ENCODE measurements at places on chromosomes 1 and 21.

DNA sequence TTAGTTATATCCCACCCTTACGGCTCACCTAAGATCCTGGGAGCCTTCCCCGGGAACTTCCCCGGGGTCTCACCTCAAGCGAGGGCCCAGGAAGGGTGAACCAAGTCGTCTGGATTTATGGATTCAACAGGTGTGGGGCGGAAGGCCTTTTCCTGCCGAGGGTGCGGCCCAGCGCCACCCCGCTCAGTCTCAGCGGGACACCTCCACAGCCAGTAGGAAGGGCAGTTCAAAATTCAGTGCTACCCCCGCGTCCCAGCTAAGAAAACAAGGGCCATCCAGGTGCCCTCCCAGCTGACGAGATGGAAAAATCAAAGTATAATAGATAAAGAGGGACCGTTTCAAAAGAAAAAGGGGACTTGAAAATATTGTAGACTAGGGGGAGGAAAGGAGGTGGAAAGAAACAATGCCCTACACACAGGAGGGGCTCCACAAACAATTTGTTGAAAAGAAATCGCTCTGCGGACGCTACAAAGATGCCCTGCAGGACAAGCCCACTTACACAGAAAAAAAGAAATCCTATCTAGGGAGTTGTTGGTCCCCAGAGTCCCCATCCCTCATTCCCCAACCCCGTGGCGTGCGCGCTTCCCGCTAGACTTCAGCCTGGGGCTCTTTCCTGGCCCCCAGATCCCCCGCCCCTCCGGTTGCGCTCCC lies 1.3 kb downstream of the SLC2A1 start:
- no peak for DNase-seq

- no peak for DNase-seq
Observed at GRCh38 chr1:51927029-51927428, 48.5 kb upstream of the NRDC start.

DNA sequence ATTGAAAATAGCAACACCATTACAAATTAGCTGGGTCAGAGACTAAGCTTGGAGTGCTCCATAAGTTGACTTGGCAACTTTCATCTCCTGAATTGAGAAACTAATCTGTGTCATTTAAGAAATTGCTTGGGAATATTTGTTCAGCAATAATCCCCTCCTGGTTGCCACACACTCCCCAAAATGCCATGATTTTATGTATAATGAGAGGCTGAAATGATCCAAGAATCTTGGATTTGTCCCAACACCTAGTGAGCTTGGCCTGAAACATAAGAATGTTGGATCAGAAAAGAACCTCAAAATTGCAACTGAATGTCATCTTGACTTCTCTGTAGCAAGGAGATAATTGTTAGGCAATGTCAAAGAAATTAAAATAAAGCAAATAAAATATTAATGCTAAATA lies 805.9 kb upstream of the ADAMTS5 start:
- DNase-seq: no peak

- DNase-seq: no peak
Observed at GRCh38 chr21:33816174-33816573, 99.4 kb downstream of the ATP5PO start.

- no peak for DNase-seq
Observed at GRCh38 chr1:234913771-234914170, 214.9 kb downstream of the TOMM20 start.

GRCh38 chr1:5887971-5888361 lies 104.3 kb downstream of the NPHP4 start:
- DNase-seq: no peak

DNA sequence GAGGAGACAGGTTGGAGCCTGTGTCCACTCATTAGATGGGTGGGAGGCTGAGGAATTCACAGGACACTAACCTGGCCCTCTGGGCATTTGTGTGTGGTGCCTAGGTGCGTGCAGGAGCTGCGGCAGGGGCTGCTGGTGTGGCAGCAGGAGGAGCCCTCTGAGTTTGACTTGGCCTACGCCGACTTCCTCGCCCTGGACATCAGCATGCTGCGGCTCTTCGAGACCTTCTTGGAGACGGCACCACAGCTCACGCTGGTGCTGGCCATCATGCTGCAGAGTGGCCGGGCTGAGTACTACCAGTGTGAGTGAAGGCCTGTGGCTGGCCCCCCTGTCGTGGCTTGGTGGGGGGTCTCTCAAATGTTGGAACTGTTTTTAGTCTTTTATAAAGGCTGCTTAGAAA lies 3.6 kb downstream of the XKR8 start:
- no peak for DNase-seq

- peak; percentile 83 for DNase-seq
Observed at GRCh38 chr1:2204415-2205190, 10.0 kb upstream of the FAAP20 start.

DNA sequence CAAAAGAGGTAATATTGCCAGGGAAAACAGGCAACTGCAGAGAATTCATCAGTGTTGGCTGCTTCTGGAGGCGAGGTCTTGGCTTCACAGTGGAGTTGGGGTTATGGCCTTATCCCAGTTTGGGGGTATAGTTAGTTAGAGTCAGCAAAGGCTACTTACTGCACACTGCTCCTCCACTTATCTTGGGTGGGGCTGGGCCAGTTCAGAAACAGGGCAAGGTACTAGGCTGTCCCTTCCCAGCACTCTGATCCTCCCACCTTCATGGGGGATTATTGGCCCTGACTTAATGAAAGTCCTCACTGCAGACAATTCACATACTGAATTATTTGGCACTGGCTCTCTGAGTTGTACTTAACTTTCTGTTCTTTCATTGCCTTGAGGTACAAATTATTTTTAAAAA lies 189.6 kb downstream of the NRIP1 start:
- no peak for DNase-seq

- no peak for DNase-seq
Observed at GRCh38 chr21:43961382-43961909, 50.7 kb upstream of the TRAPPC10 start.

DNA sequence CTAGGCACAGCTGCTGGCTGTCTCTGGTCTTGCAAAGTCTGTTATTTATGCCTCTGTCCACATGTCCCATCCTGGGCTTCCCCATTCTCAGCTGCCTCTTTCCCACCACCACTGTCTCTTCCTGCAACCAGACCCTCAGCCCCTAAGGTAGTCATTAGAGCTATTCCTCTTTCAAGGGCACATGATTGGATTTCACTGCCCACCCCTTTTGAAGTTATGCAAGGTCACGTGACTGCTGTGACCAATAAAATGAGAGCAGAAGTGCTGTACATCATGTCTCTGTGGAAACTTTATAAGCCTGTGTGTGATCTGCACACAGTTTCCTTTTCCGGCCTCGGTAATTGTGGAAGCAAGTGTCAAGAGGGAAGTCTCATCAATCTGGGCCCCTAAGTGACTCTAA lies 136.6 kb upstream of the HMGB4 start:
- no peak for DNase-seq

DNA sequence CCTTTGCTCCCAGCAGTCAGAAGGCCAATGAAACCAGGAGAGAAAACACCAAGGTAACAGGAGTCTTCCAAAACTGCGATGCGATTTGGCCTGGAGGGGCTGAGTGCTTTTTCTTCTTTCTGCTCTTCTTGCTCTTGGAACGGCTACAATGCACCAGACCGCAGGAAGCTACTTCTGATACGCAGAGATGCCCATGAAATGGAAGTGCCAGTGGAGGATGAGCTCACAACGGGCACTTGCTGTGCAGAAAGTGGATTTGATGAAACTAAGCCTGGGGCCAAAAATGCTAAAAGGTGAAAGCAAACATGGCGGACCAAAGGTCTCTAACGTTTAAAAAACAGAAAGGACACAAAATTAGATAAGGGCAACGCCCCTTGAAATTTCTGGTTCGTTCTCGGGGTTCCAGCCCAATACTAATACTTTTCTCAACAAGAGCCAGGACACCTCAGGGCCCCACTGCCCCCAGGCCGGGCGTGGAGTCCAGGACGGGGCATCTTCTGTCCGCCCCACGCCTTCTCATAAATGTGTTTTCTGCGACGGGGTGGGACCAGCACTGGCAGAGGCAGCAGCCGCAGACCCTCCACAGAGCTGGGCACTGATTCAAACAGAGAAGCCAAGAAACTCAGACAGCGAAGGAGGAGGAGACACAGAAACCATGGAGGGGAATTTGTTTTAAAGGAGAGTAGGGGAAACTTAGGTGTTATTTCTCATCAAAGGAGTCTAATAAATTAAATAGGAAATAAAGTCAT lies 101.3 kb downstream of the CRYAA start:
- no peak for DNase-seq

GRCh38 chr1:241610056-241610815 lies 29.9 kb downstream of the CHML start:
- no peak for DNase-seq

Measured in substantia nigra (tissue), 51 donors.